ENCODE measurements at places on chromosomes 11 and 22.
A peak's percentile ranks its signal among the peaks of the same experiment; 100 is the strongest.

DNA sequence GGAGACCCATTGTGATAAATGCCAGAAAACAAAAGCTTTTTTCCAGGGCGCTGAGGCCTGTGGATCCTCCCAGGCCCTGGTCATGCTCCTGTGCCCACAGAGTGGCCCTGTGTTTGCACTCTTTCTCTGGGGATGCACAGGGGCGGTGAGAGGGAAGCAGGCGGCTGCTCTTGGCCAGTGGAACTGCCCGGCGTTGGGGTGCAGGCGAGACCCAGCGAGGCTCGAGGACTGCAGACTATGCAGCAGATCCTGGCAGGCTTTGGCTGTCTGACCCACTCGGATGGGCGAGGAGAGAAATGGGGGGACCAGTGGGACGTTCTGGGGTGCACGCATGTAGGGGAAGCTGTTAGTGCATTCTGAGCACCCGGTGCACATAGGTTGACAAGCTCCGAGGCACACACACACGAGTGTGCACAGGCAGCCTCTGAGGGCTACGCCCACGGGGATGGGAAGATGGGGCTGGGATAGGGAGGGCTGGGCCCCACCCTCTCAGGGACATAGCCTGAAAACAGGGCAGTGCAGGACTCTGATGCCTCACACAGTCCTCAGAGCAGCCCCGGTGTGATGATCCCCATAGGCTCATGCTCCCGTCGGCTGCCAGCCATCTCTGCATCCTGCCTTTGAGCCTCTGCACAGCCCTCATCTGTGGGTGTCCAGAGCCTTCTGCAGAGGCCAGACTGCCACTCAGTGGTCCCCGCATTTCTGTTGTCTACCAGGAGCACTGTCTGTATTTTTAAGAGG, 1233.5 kb downstream of the BRD1 start:
- DNase-seq = no peak

DNA sequence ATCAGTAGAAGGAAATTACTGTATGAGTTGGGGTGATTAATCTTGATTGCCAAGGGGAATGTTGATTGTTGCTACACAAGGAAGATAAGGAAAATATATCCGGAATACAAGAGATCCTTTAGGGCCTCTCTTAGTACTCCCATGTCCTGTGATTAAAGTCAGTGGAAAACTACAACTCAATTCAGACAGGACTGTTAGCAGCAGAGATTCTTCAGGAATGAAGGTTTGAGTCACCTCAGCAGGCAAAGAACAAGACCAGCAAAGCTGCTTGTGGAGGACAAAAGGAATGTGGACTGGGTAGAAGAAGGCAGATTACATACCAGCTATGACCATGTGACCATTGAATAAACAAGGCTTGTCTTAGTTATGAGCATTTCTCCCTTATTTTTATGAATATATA, 478.2 kb downstream of the BUD13 start:
- DNase-seq = no peak

GRCh38 chr11:118059246-118059940, 17.5 kb upstream of the TMPRSS4 start:
- no peak for DNase-seq

DNA sequence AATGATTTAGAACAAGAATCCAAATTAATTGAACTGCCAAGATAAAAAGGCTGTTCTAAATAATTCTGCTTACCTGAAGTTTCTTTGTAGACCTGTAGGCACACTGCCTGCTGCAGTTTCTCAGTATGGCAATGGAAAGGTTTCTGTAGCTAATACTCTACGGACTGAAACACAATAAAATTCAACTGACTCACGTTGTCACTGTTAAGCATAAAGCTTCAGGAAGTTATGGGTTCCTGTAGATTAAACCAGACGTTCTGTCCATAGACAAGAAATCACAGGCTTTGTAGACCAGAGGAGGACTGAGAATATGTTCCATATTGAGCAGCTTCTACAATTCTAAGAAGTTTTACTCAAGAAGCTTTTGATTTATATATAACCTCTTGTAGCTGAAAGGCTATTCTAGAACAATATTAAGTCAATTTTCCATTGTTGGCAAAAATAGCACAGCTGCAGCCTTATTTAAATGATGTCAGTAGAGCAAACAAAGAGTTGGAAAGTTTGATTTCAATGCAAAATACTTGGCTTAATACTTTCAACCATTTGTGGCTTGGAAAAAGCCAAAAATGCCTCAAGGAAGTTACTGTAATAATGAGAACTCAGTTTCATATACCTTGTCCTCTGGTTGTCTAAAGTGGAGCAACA, at the start of gene GLYATL2:
GLYATL2 (minus strand) TSS at position 344 of the 645 bp plus-strand sequence. CDS start 5,092 bp downstream, outside the sequence.
- no peak for DNase-seq

DNA sequence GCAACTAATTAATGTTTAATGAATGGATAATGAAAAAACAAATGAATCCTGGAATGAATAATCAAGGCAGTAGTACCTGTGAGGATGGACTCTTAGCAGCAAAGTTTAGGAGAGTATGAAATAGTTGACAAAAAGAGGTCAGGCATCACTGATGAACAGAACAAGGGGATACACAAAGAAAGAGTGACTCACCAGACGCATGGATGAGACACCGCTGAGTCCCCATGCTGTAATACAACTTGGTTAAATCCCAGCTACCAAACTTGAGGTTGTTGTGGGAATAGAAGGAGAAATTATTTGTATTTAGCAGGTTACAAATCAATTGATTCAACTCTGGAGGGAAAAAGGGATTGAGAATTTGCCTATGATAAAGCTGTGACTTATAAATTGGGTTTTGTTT, 976.9 kb upstream of the TENM4 start:
- no peak for DNase-seq

DNA sequence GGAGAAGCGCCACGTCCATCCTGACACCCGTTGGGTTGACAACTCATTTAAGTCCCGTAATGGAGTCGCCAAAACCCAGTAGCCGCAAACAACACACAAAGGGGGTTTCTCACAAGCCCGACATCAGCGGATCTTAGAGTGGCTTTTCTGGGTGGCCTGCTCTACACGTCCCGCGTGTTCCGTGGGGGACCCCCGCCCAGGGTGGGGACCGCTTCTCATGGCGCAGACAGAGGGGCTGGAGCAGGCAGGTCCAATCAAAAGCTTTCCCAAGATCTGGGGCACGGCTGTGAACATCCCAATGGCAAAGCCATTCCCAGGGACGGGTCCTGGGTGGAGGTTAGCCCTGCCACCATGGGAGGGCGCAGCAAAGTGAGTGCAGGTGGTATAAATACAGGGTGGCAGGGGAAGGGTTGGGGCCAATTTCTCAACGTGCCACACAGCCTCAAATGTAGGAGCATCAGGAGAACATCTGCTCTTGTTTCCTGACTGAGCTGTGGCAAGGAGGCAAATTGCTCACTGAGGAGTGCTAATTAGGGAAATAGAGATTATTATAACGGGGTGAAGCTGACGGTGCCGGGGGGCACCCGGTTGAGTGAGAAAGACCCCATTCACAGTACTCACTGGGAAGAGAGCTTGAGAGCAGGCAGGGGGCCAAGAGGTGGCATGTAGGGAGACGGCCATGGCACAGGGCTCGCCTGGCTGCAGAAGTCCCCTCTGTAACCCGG, 1447.2 kb downstream of the TBC1D22A start:
- DNase-seq = no peak

DNA sequence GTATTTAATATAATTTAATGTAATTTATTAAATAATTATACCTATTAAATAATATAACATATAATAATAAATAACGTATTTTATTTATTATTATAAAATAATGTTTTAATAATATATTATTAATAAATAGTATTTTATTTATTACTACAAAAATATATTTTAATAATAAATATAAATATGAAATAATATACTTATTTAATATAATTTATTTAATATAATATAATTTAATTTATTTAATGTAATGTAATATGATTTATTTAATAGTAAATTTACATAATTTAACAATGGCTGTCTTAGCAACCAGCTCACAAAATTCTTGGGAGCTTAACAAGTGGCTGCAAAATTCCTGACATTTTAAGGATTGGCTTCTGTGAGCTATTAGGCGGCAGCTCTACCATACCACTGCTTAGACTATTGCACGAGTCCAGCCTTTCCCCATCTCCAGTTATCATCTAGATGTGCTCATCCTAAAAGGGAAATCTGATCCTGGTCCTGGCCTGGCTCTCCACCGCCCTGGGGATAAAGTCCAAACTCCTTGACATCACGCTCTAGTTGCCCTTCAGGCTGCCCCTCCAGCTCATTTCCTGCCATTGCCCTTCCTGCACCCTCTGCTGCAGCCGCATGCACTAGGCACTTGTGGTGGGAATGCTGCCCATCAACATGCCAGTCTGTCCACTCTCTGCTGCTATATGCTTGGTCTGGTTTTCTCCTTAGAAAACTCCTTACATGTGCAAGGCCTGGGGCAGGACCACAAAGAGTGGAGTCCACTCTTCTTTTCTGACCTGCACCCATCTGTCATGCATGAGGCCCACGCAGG, 9.8 kb downstream of the MMP20 start:
- DNase-seq = no peak

DNA sequence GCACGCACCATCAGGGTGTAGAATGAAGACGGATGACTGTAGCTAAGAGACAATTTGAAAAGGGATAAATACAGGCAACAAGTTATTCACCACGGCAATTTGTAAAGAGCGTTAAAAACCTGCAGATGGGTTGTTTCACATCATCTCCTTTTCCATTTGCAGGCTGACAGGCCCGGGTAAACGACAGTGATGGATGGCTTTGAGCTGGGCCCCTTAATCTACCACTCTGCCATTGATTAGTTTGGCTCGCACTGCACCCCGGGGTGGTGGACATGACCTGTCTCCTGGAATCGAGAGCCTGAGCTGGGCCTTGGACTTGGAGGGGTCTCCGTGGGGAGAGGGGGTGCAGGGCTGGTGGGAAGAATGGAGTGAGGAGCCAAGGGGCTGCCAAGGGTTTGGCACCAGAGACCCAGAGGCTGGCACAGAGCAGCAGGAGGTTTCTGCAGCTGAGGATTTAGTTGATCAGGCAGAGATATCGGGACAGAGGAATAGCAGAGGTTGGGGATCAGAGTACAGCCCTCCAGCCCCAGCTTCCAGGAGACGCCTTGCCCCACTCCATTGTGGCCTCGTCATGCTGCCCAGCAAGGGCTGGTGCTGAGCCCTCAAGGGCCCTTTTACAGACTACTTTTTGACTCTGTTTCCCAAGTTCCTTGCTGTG, 110.6 kb upstream of the NECTIN1 start:
- DNase-seq = no peak

GRCh38 chr11:64013141-64013896, 22.4 kb upstream of the FLRT1 start:
- no peak for DNase-seq

GRCh38 chr22:35995348-35995747, 33.3 kb downstream of the RBFOX2 start:
- DNase-seq = no peak

- peak; percentile 73 for DNase-seq
Measured at GRCh38 chr22:49925525-49926128, 7.2 kb downstream of the CRELD2 start.

- no peak for DNase-seq
Measured at GRCh38 chr11:353179-353873, 16.0 kb upstream of the B4GALNT4 start.

DNA sequence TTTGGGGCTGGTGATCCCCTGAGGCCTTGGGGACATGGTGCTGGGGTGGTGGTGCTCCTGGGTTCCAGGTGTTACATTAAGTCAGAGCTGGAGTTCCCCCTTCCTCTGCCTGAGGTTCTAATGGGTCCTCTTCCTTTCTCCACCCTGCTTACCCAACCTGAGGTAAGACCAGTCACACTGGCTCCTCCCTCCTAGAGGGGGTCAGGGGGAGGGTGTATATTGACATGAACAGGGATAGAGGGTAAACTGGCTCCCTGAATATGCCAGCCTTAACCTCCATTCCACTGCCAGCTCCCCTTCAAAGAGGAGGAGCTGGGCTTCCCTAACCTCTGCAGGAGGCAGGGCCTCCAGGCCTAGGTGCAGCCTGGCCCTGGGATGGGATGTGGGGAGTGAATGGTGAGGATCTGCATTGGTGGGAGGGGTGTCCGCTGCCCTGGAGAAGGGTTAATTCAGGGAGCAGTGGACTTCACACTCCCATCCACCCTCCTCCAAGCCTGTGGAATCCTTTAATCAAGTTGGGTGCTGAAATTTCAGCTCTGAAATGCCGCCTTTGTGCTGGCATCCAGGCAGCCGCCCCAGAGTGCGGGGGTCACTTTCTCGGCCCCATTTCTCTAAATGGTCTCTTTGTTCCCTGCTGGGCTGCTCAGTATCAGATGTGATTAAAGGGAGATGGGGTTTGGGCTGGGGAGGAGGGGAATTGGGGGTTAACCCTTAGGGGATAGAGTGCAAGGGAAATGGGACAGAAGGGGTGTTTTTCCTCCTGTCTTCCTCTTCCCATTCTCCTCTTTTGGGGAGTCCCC, 15.2 kb downstream of the POLR2F start:
- DNase-seq = no peak

DNA sequence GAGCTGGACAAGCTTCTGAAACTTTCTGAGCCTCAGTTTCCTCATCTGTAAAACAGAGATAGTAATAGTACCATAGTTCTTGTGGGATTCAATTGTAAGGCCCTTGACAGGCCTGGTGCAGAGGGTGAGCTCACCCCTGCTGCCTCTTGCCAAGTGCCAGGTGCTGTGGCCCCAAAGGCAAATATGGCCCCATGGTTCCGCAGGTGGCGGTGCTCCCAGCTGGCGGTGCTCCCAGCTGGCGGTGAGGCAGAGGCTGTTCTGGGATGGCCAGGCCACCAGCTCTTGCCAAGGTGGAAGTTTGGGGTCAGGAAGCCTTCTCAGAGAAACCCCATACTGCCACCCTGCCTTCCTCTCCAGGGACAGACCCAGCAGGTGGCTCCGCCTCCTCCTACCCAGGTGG, 8.8 kb downstream of the NPTXR start:
- DNase-seq = no peak

DNA sequence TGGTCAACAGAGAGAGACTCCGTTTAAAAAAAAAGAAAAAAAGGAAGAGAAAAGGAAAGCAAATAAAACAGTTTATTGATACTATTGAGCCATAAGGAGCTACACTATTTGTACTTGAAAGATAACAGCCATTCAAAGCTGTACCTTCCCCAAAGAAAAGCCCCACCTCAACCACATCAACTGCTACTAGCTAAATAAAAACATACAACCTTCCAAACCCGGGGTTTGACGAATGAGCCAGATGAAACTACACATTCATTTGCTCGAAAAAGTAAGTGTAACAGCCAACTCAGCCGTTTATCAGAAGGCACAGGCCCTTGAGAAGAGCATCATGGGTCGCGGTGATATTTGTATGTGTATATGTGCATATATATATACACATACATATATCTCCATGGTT, 78.4 kb downstream of the SIK3 start:
- DNase-seq = no peak

DNA sequence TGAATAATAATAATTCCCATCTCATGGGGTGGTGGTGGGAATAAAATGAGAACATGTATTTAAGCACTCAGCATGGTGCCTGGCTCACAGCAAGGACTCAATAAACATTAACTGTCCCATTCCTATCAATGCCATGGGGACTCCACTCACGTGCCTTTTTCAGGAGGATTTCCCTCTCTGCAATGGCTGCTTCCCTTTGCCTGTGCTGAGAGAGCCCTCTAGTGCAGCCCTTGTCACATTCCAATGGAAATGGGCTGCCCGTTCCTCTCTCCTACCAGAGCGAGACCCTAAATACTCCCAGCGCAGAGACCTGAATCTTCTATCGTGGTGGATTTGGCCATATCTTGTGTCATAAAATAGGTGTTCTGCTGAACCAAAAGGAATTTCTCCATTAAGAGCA, 621.5 kb upstream of the B3GAT1 start:
- DNase-seq = no peak

Measured in activated naive CD4-positive, alpha-beta T cell treated with Interleukin-2 at 50 U/mL for 16 hours (primary cell).